ENCODE measurements at places on chromosomes 13 and 19. TPM values are rescaled to one million over a fixed set of nuclear protein-coding genes. Genes with fewer than 3 reads are reported as not detected.

The FAM174C gene
- total RNA-seq: 44.5 TPM

The SLITRK6 gene
- not detected for total RNA-seq

The NKPD1 gene
- total RNA-seq: 0.31 TPM

The NUFIP1 gene
- 5.1 TPM for total RNA-seq

The SYMPK gene
- 100 TPM for total RNA-seq

The ZNF569 gene
- 12.9 TPM for total RNA-seq

The PVR gene
- total RNA-seq: 4.2 TPM

GRCh38 chr13:24564881-24565280 is 52.3 kb upstream of the PARP4 start:
- no peak overlapping the region for H3K27ac ChIP-seq
- no peaks in the 10 kb centered on the region for H3K36me3 ChIP-seq
- H3K4me3 ChIP-seq: no peak overlapping the region
- peaks cover 5% of the 10 kb centered on the region for H3K4me1 ChIP-seq

- no peak overlapping the region for H3K4me3 ChIP-seq
- no peak for DNase-seq
- no peak overlapping the region for H3K27ac ChIP-seq
Measured at GRCh38 chr13:83716121-83716520, 166.2 kb downstream of the SLITRK1 start.

GRCh38 chr19:29687244-29687896 is 22.1 kb downstream of the PLEKHF1 start:
- H3K27ac ChIP-seq: peak overlapping the region; percentile 15
- H3K4me1 ChIP-seq: peaks cover 30% of the 10 kb centered on the region
- DNase-seq: no peak
- H3K36me3 ChIP-seq: peaks cover 16% of the 10 kb centered on the region
- H3K4me3 ChIP-seq: no peak overlapping the region
- no peaks in the 10 kb centered on the region for H3K27me3 ChIP-seq

DNA sequence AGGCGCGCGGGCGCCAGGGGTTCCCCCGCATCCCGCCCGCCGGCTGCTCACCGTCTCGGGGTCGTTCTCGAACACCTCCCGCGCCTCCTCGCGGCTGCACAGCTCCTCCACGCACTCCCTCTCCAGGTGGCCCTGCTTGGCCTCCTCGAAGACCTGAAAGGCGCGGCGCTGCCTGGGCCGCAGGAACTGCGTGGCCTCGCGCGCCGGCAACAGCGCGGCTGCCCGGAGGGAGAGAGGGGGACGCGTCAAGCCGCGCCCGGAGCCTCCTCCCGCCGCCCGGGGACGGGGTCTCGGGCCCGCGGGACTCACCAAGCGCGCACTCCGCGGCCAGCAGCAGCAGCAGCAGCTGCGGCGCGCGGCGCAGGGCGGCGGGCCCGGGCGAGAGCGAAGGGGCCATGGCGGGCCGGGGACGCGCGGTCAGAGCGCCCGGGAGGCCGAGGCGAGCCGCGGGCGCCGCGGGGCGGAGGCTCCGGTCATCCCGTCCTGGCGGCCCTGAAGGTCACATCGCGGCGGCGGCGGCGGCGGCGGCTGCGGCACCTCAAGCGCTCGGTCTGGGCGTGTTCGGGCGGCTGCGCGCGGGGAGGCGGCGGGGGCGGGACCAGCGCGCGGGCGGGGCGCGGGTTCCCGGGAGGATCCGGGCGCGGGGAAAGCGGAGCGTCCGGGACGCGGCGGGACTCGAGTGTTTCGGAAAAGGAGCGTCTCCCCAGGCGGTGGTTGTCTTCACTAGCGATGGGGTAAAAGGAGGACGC is at the start of gene GAS6:
TSS of gene GAS6 (minus strand) at position 553 of the 749 bp plus-strand sequence. CDS start at position 397, 156 bp downstream.
- H3K27ac ChIP-seq: no peak within 1 kb of the TSS
- H3K27me3 ChIP-seq: peaks cover 56% of the 10 kb centered on the region
- H3K4me3 ChIP-seq: peak within 1 kb of the TSS; percentile 50
- H3K36me3 ChIP-seq: no peaks in the 10 kb centered on the region

DNA sequence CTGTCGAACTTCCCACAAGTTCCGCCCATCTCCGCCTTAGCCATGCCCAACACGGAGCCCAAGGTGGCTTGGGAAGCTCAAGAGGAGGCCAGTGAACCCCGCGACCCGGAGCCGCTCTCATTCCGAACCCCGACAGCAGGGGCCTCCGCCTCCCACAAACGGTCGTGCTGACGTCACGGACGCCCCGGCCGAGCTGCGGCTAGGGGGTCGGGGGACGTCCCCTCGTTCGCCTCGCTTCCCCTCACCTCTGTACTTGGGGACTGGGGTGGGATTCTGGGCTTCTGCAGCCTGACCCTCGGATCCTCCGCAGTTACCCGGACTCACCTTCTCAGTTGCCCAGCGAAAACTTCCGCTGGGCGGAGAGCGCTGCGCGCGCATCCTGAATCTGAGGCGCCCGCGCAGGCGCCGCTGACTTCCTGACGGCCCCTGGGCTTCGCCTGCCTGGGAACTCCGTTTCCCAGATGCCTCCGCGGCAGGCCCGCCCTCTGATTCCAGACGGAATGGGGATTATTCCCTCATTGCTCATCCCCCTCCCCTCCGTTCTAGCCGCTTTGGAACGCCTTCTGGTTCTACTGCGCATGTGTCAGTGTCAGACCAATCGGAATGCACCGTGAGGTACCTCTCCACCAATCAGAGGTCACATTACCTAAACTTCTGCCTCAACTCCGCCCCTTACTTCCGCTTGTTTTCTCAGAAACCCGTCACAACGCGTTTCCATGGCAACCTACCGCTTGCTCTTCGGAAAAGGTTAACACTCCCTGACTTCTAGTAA is at the start of gene VRK3:
TSS of gene VRK3 (minus strand) at position 351 of the 772 bp plus-strand sequence. CDS start 9,210 bp downstream, outside the sequence.
- peak within 1 kb of the TSS; percentile 91 for H3K27ac ChIP-seq
- H3K27me3 ChIP-seq: no peaks in the 10 kb centered on the region
- peak within 1 kb of the TSS; percentile 93 for H3K4me3 ChIP-seq
- H3K36me3 ChIP-seq: peaks cover 13% of the 10 kb centered on the region

DNA sequence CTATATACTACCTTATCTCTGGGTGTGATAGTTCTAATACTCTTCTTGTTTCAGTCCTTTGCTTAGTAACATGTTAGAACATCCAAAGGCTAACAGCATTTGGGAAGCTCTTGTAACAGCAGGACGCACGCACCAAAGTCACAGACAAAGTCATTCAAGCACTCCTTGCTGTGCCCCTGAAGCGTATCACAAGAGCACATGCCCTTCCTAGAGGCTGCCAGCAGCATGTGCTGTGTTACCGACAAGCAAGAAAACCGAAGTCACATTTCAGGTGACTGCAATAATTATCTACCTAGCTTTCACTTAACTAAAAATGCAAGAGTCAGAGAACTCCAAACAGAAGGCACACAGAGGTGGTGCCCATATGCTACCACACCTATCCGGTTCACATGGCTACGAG is 194.1 kb downstream of the KLF12 start:
- no peaks in the 10 kb centered on the region for H3K27me3 ChIP-seq
- no peak overlapping the region for H3K4me3 ChIP-seq
- DNase-seq: no peak
- peaks cover 18% of the 10 kb centered on the region for H3K36me3 ChIP-seq

DNA sequence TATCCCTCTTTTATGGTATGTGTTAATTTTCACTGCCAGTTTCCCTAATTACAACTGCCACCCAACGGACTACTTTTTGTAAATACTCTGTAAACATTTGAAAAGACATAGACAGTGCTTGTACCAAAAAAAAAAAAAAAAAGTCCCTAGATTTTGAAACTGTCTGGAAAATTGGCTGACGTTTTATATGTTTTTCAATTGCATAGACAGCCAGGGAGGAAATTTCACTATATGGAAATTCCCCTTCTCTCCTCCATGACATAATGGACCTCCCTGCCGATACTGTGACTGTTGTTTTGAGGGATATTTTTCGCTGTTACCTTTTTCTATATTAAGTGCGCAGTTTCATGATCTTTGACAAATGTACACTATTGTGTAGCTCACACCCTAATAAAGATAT is 43.4 kb downstream of the C13orf42 start:
- H3K27ac ChIP-seq: no peak overlapping the region
- DNase-seq: no peak
- H3K4me3 ChIP-seq: no peak overlapping the region
- peaks cover 27% of the 10 kb centered on the region for H3K4me1 ChIP-seq
- H3K36me3 ChIP-seq: no peaks in the 10 kb centered on the region
- peaks cover 4% of the 10 kb centered on the region for H3K27me3 ChIP-seq

- H3K27me3 ChIP-seq: no peaks in the 10 kb centered on the region
- H3K27ac ChIP-seq: no peak overlapping the region
Measured at GRCh38 chr13:33994198-33994597, 176.2 kb downstream of the RFC3 start.

DNA sequence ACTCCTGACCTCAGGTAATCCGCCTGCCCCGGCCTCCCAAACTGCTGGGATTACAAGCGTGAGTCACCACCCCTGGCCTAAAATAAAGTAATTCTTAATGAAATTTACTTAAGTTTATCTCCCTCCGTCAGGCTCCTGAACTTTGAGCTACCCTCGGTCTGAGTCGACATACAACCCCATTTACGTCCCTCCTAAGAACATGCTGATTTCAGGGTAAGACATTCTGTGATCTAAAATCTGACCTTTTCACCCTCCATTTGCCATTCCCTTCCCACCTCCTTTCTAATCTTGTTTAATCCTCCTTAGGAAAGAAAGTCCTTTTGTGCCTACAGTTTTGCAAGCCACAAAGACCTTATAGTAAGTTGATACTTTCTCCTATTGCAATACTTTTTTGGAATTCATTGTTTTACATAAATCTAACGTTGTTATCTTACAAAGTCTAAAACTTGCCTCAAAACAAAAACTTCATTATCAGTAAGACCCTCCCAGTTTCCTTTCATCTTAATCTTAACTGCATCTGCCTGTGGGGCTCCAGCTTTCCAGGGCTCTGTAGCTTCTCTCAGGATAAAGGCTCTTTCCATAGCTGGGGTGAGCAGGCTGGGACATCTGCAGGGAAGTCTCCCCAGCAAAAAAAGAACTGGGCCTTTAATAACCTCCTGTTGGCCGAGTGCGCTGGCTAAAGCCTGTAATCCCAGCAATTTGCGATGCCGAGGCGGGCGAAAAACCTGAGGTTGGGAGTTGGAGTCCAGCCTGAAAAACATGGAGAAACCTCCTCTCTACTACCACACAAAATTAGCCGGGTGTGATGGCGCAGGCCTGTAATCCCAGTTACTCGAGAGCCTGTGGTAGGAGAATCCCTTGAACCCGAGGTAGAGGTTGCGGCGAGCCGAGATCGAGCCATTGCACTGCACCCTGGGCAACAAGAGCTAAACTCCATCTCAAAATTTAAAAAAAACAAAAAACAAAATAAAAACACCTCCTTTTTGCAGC is 143.1 kb downstream of the ZNF737 start:
- H3K36me3 ChIP-seq: peaks cover 52% of the 10 kb centered on the region
- H3K4me1 ChIP-seq: peaks cover 8% of the 10 kb centered on the region
- H3K27me3 ChIP-seq: no peaks in the 10 kb centered on the region

GRCh38 chr19:13969897-13970296 is 17.6 kb downstream of the DCAF15 start:
- no peak overlapping the region for H3K27ac ChIP-seq
- H3K4me1 ChIP-seq: peaks cover 6% of the 10 kb centered on the region
- no peak for DNase-seq

- DNase-seq: no peak
- H3K4me1 ChIP-seq: peaks cover 52% of the 10 kb centered on the region
- H3K27ac ChIP-seq: no peak overlapping the region
- H3K27me3 ChIP-seq: no peaks in the 10 kb centered on the region
Measured at GRCh38 chr13:98996046-98996445, 18.2 kb upstream of the DOCK9 start.

GRCh38 chr13:42009057-42009456 is 39.4 kb upstream of the DGKH start:
- H3K36me3 ChIP-seq: no peaks in the 10 kb centered on the region
- no peak overlapping the region for H3K4me3 ChIP-seq
- no peaks in the 10 kb centered on the region for H3K4me1 ChIP-seq

GRCh38 chr19:33393286-33394005 is 19.9 kb downstream of the CEBPG start:
- no peak overlapping the region for H3K4me3 ChIP-seq
- DNase-seq: peak; percentile 16
- no peak overlapping the region for H3K27ac ChIP-seq

- H3K27ac ChIP-seq: no peak overlapping the region
- H3K36me3 ChIP-seq: no peaks in the 10 kb centered on the region
- H3K27me3 ChIP-seq: peaks cover 2% of the 10 kb centered on the region
Measured at GRCh38 chr19:43300876-43301765, 31.8 kb upstream of the PSG9 start.

DNA sequence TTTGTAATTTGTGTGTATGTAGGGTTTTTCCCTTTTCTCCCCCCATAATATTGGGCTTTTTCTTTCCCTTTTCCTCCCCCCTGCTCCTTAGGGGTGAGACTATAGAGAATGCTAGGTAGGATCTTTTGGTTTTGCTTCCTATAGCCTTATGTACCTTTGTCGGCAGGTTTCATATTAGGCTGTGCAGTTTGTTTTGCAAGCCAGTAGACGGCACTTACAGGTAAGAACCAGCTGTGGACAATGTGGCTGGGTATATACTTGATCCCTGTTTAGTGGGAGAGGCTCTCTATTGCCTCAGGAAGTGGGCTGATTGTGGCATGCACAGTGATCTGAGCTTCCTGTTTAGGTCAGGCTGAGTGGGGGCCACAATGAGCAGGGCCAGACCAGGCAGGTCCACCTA is 359.2 kb upstream of the OBI1 start:
- no peak overlapping the region for H3K27ac ChIP-seq
- H3K4me3 ChIP-seq: no peak overlapping the region
- no peaks in the 10 kb centered on the region for H3K36me3 ChIP-seq
- DNase-seq: no peak
- H3K27me3 ChIP-seq: peaks cover 1% of the 10 kb centered on the region

DNA sequence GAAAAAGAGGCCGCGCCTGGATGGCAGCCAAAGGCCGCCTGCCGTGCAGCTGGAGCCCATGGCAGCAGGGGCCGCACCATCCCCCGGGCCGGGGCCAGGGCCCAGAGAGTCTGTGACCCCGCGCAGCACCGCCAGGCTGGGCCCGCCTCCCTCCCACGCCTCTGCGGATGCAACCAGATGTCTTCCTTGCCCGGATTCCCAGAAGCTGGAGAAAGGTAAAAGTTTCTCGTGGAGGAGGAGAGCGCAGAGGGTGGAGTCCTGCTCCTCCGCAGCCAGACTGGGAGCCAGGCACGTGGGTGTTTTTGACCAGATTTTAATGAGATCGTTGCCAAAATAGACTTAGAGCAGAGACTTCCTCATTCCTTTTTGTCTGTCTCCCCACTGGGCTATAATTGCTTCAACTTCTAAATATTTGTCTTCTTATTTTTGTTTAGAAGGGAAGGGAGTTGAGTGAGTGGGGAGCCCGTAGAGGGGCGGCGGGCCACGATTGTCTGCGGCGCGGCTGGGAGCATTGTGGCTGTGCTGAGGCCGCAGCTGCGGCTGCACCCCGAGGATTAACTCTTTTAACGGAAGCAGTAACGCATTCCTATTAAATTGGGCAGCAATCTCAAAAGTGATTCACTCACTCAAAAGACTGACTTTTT is 22.8 kb upstream of the NDUFS7 start:
- no peaks in the 10 kb centered on the region for H3K27me3 ChIP-seq
- H3K36me3 ChIP-seq: peaks cover 14% of the 10 kb centered on the region
- H3K4me3 ChIP-seq: no peak overlapping the region
- no peak for DNase-seq

DNA sequence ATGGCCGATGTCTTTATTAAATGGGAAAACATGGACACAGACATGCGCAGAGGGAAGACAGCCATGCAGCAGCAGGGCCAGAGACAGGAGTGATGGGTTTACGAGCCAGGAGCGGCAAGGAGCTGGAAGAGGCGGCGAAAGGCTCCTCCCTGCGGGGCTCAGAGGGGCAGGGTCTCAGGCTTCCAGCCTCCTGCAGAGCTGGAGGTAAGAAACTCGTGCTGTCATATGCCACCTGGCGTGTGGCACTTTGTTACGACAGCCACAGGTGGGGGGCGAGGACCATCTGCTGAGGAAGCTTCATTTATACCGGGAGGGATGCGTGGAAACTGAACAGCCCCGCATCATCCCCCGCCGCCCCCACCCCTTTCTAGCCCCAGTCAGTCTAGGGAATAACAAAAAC is 52.0 kb upstream of the SPACA7 start:
- no peaks in the 10 kb centered on the region for H3K36me3 ChIP-seq
- H3K27me3 ChIP-seq: peaks cover 8% of the 10 kb centered on the region
